Stimulated activated CD4-positive, alpha-beta T cell treated with anti-CD3 and anti-CD28 coated beads, TNF-alpha, amount 100 ng/mL, for 24 hours (primary cell): ENCODE measurements at places on chromosomes 7 and 10.

GRCh38 chr10:15335508-15335907 lies 35.6 kb downstream of the FAM171A1 start:
- no peak for DNase-seq

DNA sequence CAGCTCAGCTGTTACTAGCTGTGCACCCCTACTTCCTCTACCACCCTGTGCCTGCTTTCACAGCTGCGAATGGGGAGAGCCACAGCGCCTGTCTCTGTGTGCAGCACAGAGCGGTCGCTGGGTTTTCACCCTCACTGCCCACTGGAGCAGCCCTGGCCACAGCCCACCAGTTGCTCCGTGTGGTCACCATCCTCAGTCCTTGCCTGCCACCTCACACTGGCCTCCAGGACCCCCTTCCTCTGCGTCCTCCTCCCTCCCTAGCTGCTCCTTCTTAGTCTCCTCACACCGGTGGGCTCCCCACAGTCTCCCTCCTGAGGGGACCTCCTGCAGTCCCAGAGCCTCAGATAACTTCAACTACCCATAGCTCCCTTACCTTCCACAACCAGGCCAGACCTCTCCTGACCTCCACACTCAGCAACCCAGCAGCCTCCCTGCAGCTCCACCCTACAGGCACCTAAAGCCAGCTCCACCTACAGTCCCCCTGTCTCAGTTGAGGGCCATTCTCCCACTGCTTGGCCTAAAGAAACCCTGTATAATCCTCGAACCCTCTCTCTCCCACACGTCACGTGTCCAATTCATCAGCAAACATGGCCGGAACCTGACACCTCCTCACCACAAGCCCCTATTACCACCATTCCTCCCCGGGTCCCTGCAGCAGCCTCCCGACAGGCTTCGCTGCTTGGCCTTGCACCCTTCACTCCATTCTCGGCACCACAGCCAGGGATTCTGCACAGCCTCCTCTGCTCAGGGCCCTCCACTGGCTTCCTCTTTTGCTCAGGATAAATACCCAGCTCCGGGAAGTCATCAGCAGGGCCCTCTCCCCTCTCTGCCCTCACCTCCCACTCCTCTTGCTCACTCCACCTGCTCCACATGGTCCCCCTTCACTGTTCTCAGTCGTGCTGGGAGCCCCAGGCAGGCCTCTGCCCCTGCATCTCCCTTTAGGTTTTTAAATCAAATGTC lies 28.1 kb downstream of the PLAC9 start:
- DNase-seq: no peak

GRCh38 chr7:131563918-131564317 lies 7.5 kb upstream of the PODXL start:
- no peak for DNase-seq

DNA sequence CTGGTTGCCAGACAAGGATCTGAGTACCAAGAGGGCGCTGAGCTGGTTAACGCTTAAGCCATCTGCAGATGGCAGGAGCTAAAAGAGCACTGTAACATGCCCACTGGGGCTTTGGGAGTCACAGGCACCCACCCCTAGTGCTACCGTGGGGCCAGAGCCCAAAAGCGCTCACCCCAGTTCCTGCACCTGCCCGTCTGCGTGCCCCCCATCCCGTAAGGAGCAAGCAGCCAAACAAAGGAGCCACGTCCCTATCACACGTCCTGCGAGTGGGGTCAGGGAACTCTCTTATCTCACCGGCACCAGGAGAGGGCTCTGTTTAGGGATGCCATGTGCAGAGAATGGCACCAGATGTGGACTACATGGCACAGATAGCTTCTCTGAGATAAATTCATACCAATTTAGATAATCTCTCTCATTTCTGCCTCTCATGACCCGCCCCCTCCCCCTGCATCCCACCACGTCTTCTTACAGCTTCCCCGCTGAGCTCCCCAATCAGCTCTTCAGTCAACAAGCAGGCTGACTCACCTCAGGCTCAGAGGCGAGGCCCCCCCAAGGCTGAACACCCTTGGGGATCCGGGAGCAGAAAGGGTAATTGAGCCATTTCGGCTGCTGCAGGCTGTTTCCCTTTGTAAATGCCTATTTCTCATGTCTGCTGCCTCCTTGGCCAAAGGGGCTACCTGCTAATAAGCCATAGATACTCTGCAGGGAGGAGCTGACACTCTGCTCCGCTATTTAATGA lies 235.7 kb downstream of the GRID1 start:
- DNase-seq: no peak

DNA sequence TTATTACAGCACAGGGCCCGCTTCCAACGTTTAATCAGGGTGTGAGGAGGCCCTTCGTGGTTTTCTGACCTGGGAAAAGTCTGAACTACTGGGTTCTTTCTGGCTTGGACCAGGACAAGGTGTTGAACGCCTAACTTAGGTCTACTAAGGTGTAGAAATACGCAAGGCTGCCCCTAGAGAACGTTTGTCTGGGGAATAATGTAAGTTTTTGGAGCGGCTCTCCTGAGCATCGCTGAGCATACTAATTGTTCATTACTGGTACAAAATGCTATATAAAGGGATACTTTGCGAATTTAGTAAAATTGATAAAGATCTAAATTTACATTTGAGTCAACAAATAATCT lies 32.4 kb upstream of the TOMM7 start:
- DNase-seq: no peak

- DNase-seq: no peak
Observed at GRCh38 chr10:22621726-22622125, 92.7 kb downstream of the PIP4K2A start.

- DNase-seq: no peak
Observed at GRCh38 chr10:132101529-132101928, 35.8 kb downstream of the JAKMIP3 start.

DNA sequence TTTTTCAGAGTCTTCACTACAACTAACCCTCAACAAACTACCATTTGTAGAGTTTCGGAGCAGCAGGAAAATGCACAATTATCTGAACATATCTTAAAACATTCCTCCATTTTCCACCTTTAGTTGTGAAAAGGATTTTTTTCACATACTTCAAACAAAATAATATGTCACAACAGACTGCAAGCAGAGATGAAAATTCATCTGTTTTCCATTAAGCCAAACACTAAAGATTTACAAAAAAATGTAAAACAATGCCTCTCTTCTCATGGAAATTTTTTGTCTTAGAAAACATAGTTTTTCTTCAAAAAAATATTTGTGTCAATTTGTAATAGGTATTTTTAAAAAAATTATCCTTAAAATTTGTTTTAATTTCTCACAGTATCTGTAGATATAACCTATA lies 98.9 kb downstream of the ARHGAP12 start:
- no peak for DNase-seq
